RPMI8226 (cell line): ENCODE measurements at places on chromosomes 1 and 21.
A peak's percentile ranks its signal among the peaks of the same experiment; 100 is the strongest.

GRCh38 chr1:208648146-208648545 lies 404.0 kb upstream of the PLXNA2 start:
- DNase-seq: no peak

DNA sequence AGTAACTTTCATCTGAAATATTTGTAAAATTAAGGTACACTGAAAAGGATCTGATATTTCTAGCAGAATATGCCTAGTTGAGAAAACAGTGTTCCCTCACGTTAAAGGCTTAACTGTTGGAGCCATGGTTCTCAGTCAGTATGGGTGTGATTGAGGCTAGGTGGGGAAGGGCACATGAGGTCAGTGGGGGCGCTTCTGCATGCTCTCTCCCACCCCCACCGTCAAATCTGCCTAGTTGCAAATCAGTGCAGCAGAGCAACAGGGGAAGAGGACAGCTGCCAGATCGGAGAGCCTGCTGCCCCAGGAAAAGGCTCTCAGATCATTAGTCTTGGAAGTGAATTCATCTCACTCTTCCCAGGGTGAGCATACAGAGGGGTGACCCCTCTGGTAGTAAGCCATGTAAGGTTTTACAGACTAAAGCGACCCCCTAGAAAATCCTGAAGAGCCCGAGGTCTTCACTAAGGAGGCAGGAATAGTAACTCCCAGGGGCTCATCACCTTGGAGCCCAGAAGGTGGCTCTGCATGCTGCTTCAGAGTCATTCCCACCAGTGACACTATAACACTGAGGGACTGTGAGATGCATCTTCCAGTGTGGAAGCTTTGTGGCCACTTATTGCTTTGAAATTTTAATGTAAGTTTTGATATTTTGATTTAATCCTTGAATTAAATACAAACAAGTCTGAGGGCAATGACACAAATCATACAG lies 83.1 kb upstream of the BARHL2 start:
- no peak for DNase-seq

- no peak for DNase-seq
Observed at GRCh38 chr1:81205956-81206355, 594.8 kb upstream of the ADGRL2 start.

- peak; percentile 75 for DNase-seq
Observed at GRCh38 chr1:6519935-6520671, 28.6 kb upstream of the PLEKHG5 start.

- DNase-seq: peak; percentile 25
Observed at GRCh38 chr1:160428655-160429054, 28.3 kb downstream of the VANGL2 start.
